ENCODE measurements at places on chromosomes 5 and 9.

GRCh38 chr9:113651896-113652295 is 188.4 kb downstream of the RGS3 start:
- DNase-seq: no peak

DNA sequence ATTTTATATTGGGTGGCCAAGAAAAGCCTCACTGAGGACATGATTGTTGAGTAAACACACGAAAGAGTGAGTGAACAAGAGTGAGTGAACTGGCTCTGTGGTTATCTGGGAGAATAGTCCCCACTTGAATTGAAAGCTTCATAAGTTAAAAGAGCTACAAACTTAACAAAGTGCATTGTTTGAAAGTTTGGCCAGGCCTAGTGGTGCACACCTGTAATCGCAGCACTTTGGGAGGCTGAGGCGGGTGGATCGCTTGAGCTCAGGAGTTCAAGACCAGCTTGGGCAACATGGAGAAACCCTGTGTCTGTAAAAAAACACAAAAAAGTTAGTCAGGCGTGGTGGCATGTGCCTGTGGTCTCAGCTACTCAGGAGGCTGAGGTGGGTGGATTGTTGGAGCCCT is 26.9 kb downstream of the SMC2 start:
- DNase-seq: no peak

GRCh38 chr5:95256991-95257390 is 27.9 kb downstream of the MCTP1 start:
- DNase-seq: no peak

GRCh38 chr5:171155621-171156020 is 153.4 kb upstream of the TLX3 start:
- no peak for DNase-seq

DNA sequence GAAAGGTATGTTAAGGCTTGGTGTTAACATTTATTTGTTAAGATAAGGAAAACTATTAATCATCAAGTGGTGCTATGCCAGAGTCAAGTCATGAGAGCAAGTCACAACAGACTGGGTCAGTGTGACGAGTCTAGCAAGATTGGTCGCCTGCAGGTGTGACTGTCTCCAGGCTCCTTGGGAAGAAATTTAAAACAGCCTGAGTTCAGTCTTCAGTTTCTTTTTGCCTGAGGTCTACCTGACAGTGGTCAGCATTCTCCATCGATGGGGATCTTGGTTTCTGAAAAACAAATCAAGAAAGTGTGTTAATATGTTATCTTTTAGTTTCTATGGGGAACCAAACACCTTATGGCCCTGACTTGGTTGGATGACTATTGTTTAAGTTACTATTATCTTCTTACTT is 56.3 kb downstream of the CETN3 start:
- DNase-seq: no peak

GRCh38 chr5:88951457-88951856 is 68.5 kb upstream of the MEF2C start:
- DNase-seq: no peak

DNA sequence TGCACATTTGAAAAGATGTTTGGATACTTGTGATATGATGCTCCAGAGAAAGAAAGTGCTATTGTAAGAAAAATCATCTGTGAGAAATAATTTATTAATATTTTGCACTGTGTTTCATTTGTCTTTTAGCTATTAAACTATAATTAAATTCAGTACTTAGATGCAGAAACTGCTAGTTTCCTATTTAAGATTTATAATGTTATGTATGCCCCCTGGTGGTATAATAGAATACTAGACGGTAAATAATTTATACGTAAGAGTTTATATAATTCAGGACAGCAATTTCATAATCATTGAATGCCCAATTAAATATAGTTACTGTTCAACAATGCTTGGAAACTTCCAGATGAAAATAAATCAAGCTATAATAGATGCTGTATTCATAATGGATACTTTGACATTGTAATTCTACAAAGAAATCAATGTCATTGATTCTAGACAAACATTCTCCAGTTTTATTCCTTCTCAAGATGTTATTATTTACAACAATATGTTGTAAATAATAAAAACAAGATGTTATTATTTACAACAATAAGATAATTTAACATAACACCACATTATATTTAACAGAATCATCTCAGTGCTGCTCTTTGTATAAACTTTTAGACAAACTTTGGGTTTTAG is 101.0 kb downstream of the TMEM232 start:
- DNase-seq: no peak

DNA sequence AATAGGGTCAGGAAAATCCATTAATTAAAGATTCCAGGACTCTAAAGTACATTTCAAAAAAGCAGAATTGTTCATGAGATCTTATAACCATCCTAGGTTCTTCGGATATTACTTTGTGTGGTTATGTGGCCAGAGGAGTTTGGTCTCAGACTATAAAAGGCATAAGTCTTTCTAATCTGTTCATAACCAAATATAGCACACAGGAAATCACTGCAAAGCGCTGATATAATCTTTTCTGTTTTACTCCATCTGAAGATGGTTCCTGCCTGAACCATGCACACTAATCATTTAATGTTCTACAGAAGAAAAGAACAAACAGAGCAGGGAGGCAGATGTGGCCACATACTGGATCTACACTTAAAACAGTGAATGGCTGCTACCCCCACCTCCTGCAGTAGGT is 182.8 kb downstream of the SEMA5A start:
- no peak for DNase-seq

- DNase-seq: no peak
Measured at GRCh38 chr5:60792438-60792837, 51.6 kb downstream of the ELOVL7 start.

DNA sequence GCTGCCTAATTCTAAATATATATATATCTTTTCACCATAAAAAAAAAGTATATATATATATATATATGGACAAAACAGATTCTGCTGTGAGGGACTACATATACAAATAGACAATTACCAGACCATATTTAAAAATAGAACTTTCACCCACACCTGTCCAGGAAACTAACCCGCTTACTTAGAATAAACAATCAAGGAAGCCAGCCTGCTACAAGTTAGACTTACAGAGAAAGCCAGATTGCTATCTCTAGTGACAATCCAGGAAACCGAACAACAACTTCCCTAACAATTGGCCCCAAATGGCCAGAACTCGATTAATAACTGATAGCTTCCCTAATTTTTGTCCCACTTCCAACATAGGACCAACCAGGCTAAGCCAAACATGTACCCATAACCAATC is 5.9 kb downstream of the GLDC start:
- DNase-seq: no peak

Data from cortex of kidney (tissue), 1 donor.